ENCODE measurements at places on chromosomes 6 and 20.

- DNase-seq: no peak
Observed at GRCh38 chr6:85983032-85983659, 340.5 kb upstream of the SYNCRIP start.

- DNase-seq: no peak
Observed at GRCh38 chr6:3579652-3580175, 122.9 kb upstream of the SLC22A23 start.

- no peak for DNase-seq
Observed at GRCh38 chr6:44266347-44266746, 996 bp upstream of the NFKBIE start.

GRCh38 chr6:165774903-165775601 lies 112.0 kb upstream of the PDE10A start:
- no peak for DNase-seq

- DNase-seq: no peak
Observed at GRCh38 chr6:40313582-40313981, 273.6 kb downstream of the LRFN2 start.

- no peak for DNase-seq
Observed at GRCh38 chr6:77371748-77372147, 91.5 kb downstream of the HTR1B start.

DNA sequence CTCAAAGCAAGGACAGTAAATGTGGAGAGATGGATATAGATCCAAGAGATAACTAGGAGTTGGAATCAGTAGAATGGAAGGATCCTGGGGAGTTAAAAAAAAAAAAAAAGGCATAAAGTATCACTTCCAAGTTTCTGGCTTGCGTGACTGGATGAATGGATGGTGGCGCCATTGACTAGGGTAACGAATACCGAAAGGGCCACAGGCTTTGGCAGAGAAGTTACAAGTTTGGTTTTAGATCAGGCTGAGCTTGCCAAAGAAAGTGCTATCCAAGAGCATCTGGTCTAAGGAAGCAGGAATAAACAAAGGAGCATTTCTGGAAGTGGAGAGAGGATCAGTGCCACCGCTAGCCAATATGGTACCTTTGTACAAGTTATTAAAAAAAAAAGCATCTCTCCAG lies 17.5 kb downstream of the L3MBTL1 start:
- DNase-seq: no peak

GRCh38 chr6:135257631-135258405 lies 76.7 kb downstream of the MYB start:
- no peak for DNase-seq

GRCh38 chr6:25486550-25486949 lies 165.5 kb upstream of the SCGN start:
- DNase-seq: no peak

- DNase-seq: no peak
Observed at GRCh38 chr6:160348223-160349019, at the start of gene SLC22A3. SLC22A3 (plus strand) TSS chr6:160348378; CDS start chr6:160348420, 42 bp downstream.

DNA sequence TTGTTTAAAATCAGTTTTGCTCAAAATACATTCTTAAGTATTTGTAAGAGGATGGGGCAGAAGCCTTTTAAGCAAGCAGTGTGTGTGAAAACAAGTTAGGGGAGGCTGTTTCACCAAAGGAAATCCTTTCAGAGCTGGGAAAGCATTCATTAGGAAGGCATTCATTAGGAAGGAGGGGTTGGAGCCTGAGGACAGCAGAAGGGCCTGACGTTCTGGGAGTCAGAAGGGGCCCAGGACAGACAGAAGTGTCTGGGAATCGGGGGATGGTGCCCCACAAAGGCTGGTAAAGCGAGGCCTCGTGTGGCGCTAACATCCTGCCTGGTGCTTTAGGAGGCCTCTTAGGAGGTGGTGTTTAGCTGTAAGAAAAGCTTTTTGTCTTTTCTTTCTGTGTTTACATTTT lies 80.6 kb upstream of the NXT1 start:
- no peak for DNase-seq

GRCh38 chr6:142706210-142706609 lies 238.8 kb downstream of the HIVEP2 start:
- no peak for DNase-seq

DNA sequence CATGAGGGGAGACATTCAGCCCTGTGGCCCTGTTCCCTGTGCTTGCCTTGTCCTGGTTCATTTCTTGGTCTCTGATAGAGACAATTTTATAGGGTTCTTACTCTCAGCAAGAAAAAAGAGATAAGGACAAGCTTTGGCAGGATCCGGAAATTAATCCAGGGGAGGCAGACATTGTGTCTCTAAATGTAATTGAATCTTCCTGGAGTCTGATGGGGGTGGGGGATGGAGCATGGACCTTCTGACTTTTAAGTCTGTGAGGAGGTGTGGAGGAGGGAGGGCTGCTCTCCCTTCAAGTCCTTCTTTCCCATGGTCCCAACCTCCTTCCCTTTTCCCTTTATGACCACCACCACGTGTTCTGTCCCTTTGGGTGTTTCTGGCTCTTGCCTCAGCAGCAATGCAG lies 512.7 kb downstream of the DHX35 start:
- DNase-seq: no peak

GRCh38 chr20:50464026-50464724 lies 46.0 kb upstream of the PTPN1 start:
- no peak for DNase-seq

DNA sequence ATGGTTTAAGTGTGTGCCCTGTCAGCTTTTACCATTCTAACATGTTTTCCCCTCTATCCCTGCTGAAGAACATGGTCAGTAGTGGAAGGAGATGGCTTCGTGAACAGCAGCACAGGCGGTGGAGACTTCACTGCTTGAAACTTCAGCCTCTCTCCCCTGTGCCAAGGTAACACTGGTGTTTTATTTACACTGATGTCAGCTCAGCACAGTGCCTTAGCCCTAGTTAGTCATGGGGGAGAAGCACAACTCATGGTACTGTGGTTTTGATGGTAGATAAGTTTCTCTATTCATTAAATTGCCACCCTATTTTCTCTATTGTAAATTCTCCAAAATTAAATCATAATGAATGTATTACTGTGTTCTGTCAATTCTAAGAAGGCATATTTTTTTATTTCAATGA lies 56.6 kb downstream of the MTHFD1L start:
- DNase-seq: no peak

Data from SIG-M5 (cell line).